Naive thymus-derived CD4-positive, alpha-beta T cell (primary cell): ENCODE measurements at places on chromosomes 12 and 14. TPM values are rescaled to one million over a fixed set of nuclear protein-coding genes. Genes with fewer than 3 reads are reported as not detected.

The OTOGL gene
- total RNA-seq, result not detected

GRCh38 chr12:78802593-78802992 is 62.0 kb upstream of the SYT1 start:
- H3K4me1 ChIP-seq, result no peaks in the 10 kb centered on the region
- no peak overlapping the region for H3K4me3 ChIP-seq
- no peak overlapping the region for H3K27ac ChIP-seq

DNA sequence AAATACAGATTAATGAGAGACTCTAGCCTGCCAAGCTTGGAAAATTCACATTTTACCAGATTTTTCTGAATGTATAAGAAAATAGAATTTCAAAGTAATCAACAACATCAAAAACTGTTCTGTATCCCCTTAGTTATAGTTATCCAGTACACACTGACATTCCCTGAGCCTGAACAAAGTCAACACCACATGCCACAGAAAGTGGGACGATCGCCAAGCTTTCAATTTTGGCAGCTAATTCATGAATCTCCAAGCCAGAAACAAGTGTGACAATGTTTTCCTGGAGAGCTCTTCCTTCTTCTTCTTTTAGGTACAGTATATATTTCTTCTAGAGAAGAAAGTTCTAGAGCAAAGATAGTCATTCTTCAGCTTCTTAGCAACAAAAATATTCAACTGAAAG is 290.2 kb downstream of the PRKD1 start:
- H3K4me1 ChIP-seq, result no peaks in the 10 kb centered on the region
- no peak overlapping the region for H3K4me3 ChIP-seq
- H3K27me3 ChIP-seq, result no peaks in the 10 kb centered on the region
- no peaks in the 10 kb centered on the region for H3K36me3 ChIP-seq

DNA sequence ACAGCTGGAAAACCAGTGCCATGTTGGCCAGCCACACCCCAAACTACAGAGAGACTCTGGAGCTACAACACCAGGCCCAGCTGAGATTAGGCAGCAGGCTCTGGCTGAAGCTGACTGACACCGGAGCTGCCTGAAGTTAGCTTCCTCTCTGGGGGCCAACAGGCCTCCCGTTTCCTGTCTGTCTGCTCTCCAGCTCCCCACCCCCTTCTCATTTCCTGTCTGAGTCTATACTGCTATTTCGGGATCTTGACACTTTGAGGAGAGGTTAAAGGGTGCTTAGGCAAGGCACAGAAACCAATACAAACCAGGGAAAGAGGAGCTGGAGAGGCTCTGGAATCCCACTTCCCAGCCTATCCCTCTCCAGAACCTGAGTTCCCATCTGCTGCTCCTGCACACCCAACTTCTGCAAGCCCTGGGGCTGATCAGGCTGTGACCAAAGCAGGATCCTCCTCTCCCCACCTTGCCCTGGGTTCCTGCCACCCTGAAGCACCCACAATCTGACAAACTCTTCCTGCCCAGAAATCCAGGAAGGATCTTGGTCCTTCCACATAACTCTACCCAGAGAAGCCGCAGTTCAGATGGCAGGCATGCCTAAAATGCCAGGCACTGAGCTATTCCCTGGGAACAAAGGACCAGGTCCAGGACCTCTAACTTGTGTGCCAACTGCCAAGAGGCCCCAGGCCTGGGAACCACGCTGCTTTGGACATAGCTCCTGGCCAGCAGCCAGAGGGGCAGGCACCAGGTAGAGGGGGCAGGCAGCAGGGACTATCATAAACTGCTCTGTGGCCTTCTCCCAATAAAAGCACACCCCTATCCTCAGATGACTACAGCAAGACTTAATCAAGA is 39.9 kb downstream of the PRPF40B start:
- peaks cover 44% of the 10 kb centered on the region for H3K4me1 ChIP-seq
- peak overlapping the region; percentile 56 for H3K4me3 ChIP-seq
- H3K27me3 ChIP-seq, result no peaks in the 10 kb centered on the region

DNA sequence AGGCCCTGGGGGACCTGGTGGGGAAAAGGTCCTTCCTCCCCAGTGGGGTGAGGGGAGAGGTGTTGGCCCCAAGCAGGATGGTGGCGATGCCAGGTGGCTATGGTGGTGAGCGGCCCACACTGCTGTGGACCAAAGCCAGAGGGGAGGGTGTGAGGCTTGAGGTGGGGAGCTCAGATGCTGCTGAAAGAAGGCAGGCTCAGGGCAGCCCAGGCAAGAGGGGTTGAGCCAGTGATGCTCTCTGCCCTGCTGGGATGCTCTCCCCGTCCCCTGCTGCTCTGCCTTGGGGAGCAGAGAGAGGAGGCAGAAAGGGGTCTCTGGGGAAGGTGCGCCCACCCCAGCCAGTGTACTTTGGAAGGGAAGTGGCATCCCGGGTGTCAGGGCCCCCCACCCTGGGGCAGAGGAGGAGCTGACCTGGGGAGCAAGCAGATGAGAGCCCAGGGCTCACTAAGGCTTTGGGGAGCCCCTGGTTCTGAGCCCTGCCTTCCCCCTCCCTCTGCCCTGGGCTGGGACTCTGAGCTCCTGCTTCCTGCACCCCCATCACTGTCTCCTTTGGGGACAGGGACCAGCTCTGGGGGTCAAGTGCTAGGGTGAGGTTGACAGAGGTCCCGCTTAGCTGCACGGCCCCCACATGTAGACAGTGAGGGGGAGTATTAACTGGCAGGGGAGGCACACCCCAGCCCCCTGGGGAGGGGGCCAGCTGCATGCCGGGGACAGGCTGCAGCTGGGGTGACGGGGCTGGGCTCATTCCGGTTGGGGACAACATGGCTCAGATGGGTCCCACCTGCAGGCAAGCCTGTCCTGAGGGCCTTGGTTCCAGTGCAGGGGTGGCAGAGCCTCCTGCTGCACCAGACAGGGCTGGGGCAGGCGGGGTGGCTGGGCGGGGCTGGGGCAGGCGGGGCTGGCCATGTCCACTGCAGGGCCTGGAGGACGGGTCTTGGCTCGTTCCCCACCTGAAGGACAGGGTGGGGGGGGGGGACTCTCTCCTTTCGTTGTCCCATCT is 124.4 kb downstream of the KIF26A start:
- H3K4me3 ChIP-seq, result no peak overlapping the region
- no peaks in the 10 kb centered on the region for H3K36me3 ChIP-seq
- H3K4me1 ChIP-seq, result no peaks in the 10 kb centered on the region
- DNase-seq, result no peak
- H3K27me3 ChIP-seq, result no peaks in the 10 kb centered on the region

DNA sequence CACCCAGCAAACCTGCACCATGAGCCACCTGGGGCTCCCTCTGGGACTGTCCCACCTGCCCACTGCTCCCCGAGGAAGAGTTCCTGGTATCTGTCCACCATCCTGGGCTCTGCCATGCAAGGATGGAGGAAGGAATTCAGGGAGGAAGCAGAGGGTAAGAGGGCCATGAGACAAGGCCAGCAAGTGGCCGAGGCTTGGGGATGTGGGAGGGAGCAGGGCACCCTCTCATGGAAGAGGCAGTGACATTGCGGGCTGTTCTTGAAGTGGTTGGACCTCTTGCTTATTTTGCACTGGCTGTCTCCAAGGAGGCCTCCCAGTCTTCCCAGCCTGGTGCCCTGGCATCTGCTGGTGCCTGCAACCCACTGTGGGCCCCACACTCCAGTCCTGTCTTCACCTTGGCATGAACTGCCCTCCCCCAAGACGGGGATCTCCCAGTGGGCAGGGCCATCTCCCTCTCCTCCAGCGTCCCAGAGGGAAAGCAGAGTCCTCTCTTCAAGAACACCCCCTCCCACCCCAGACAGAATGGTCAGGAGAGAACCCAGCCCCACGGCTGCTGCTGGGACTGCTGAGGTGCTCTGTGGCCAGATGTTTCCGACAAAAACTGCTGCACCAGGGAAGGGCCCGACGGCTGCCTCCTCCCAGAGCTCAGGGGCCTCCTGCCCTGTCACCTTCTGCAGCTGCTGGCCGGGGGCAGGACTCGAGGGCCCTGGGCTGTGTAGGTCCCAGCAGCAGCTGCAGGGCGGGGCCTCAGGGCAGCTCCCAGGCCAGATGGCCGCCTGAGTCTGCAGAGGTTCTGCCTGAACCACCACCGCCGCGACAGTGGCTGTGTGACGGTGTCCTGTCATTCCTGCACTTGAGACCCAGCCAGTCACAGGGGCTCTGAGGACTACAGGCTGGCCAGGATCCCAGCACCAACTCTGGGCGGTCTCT is 1.8 kb upstream of the AKT1 start:
- H3K4me3 ChIP-seq, result no peak overlapping the region
- no peaks in the 10 kb centered on the region for H3K27me3 ChIP-seq
- no peak overlapping the region for H3K27ac ChIP-seq
- peaks cover 1% of the 10 kb centered on the region for H3K36me3 ChIP-seq
- peaks cover 33% of the 10 kb centered on the region for H3K4me1 ChIP-seq

GRCh38 chr12:6362403-6362802 is 13.0 kb downstream of the SCNN1A start:
- peaks cover 12% of the 10 kb centered on the region for H3K4me1 ChIP-seq
- H3K4me3 ChIP-seq, result no peak overlapping the region
- peaks cover 5% of the 10 kb centered on the region for H3K36me3 ChIP-seq
- DNase-seq, result no peak
- H3K27ac ChIP-seq, result no peak overlapping the region

DNA sequence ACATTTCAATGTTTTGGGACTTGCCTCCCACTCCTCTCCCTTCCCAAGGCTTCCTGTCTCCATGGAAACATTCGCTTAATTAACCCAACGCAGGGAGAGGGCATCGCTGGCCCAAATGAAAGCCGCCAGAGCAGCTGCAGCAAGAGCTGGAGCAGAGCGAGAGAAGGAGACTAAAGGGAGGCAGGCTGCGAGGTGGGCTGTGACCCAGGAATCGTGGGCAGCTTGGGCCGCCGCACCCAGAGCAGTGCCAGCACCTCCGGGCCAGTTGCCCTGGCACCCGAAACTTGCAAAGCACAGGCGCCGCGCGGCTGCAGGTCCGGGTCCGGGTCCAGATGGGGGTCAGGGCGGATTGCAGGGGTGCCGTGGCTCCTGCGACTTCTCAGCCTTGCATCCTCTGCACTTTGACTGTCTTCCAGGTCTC is 43.5 kb upstream of the PTPRQ start:
- no peaks in the 10 kb centered on the region for H3K36me3 ChIP-seq
- no peaks in the 10 kb centered on the region for H3K4me1 ChIP-seq
- H3K27ac ChIP-seq, result no peak overlapping the region
- no peak for DNase-seq
- H3K27me3 ChIP-seq, result no peaks in the 10 kb centered on the region
- H3K4me3 ChIP-seq, result no peak overlapping the region

- no peaks in the 10 kb centered on the region for H3K4me1 ChIP-seq
- no peak overlapping the region for H3K4me3 ChIP-seq
- H3K27ac ChIP-seq, result no peak overlapping the region
- no peaks in the 10 kb centered on the region for H3K36me3 ChIP-seq
- DNase-seq, result no peak
Measured at GRCh38 chr12:15205341-15206010, 15.7 kb downstream of the RERG start.

DNA sequence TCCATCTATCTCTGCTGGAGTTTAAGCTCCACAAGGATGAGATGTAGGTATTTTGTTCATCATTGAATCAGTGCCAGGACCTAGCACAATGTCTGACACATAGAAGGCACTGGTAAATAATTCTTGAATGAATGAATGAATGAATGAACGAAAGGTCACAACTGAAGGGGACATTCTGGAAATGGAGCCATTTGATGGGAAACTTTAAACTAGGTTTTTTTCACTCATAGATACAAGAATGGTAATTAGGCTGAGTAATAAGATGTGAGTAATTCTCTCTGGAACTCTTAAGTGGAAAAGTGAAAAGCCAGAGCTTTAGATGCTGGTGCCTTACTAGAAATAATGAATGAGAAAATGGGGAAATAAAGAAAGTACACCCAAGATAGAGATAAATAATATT is 44.3 kb downstream of the SCN8A start:
- H3K27ac ChIP-seq, result no peak overlapping the region
- no peaks in the 10 kb centered on the region for H3K4me1 ChIP-seq
- H3K4me3 ChIP-seq, result no peak overlapping the region
- H3K27me3 ChIP-seq, result no peaks in the 10 kb centered on the region

The FOXG1 gene
- total RNA-seq, result not detected in 2 replicates

The ENDOU gene
- not detected for total RNA-seq

The LRTM2 gene
- total RNA-seq, result not detected

GRCh38 chr12:129067491-129067890 is 214.2 kb downstream of the GLT1D1 start:
- no peak overlapping the region for H3K4me3 ChIP-seq
- no peaks in the 10 kb centered on the region for H3K27me3 ChIP-seq
- no peaks in the 10 kb centered on the region for H3K36me3 ChIP-seq
- no peaks in the 10 kb centered on the region for H3K4me1 ChIP-seq
- DNase-seq, result no peak

- H3K4me1 ChIP-seq, result no peaks in the 10 kb centered on the region
- no peaks in the 10 kb centered on the region for H3K27me3 ChIP-seq
- no peaks in the 10 kb centered on the region for H3K36me3 ChIP-seq
- H3K27ac ChIP-seq, result no peak overlapping the region
Measured at GRCh38 chr14:69798339-69798735, 1.3 kb upstream of the SLC10A1 start.

The ASCL1 gene
- total RNA-seq, result not detected

DNA sequence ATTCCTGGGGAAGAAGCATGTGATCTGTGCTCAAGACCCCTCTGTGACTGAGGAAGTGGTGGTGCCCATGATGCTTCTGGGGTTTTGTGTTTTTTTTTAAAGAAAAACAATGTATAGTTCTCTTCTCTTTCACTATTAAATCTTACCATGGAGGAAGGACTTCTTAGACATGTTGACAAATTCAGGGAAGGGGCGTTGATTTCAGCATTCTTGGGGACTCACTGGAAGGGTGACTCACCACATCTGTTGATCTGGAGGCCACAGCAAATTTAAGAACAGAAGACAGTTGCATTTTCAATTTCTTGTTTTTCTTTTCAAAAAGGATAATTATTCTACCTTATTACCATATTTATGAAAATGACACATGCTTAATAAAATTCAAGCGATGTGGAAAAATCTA is 152.9 kb upstream of the RTL1 start:
- no peak overlapping the region for H3K4me3 ChIP-seq
- no peaks in the 10 kb centered on the region for H3K36me3 ChIP-seq
- H3K27me3 ChIP-seq, result no peaks in the 10 kb centered on the region

DNA sequence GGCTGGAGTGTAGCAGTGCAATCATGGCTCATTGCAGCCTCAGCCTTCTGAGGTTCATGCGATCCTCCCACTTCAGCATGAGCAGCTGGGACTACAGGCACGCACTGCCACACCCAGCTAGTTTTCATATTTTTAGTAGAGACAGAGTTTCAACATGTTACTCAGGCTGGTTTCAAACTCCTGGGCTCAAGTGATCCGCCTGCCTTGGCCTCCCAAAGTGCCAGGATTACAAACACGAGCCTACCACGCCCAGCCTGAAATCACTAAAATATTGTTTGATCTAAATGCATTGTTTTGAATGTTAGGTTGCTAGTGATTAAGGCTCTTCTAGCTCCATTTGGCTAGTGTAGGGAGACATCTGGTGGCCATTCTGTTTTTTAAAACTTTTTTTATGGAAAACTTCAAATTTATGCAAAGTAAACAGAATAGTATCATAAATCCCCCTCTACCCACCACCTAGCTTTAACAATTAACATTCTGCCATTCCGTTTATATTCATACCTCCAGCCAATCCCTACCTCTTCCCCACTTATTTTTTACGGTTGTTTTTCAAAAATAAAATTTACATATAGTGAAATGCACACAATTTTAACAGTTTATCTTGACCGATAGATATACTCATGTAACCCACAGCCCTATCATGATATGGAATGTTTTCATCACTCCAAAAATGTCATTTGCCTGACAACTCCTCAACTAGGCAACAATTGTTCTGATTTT is 37.8 kb downstream of the MYO1H start:
- DNase-seq, result no peak
- H3K4me1 ChIP-seq, result no peaks in the 10 kb centered on the region

GRCh38 chr12:96241846-96242256 is 47.7 kb downstream of the ELK3 start:
- peak overlapping the region; percentile 73 for H3K27ac ChIP-seq
- peaks cover under 1% of the 10 kb centered on the region for H3K36me3 ChIP-seq
- peak overlapping the region; percentile 28 for H3K4me3 ChIP-seq
- H3K27me3 ChIP-seq, result no peaks in the 10 kb centered on the region
